ENCODE measurements at places on chromosomes 1 and 21.
A peak's percentile ranks its signal among the peaks of the same experiment; 100 is the strongest.

DNA sequence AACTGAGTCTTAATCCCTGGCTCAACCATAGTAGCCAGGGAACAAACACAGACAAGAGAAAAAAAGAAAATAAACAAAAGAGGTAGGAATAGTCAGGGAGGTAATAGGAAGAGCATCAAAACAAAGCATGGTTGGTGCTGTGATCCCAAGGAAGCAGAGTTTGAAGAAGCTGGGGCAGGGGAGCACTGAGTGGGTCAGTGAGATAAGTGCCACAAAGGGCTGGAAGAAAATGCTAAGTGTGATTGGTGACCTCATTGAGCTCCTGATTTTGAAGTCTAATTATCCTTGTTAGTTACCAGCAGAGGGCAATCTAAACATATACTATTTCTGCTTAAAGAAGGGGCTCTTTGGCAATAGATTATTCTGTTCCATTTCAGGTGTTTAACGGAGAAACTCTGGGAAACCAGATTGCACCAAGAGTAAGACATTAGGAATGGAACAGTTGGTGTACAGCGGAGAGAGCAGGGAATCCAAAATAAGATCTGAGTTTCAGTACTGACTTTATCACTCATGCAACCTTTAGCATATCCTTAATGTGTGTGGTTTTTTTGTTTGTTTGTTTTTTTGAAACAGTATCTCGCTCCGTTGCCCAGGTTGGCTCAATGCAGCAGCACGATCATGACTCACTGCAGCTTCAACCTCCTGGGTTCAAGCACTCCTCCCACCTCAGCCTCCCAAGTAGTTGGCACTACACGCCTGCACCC, 30.7 kb upstream of the KIAA1614 start:
- peak; percentile 60 for DNase-seq

- DNase-seq: no peak
These were observed 122.8 kb upstream of the RAB4A start for GRCh38 chr1:229148041-229148671.

- no peak for DNase-seq
These were observed 20.2 kb downstream of the WDR64 start for GRCh38 chr1:241672301-241672700.

- no peak for DNase-seq
These were observed 27.0 kb downstream of the CXADR start for GRCh38 chr21:17539743-17540341.

DNA sequence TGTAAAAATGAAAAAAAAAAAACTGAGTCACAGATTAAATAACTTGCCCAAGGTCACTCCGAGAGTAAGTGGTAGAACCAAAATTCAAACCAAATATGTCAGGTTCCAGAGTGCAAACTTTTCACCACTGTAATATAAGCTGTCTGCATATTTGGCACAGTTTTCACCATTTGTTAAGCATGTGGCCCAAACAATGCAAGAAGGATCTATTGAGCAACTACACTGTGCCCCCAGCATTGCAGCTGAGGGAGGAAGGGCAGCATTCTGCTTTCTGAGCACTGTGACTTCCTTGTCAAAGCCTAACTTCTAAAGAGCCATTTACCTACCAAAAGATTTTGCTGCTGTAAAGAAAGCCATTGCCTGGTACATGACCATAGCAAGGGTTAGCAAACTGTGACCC, 133.4 kb downstream of the SYT2 start:
- no peak for DNase-seq

- DNase-seq: no peak
These were observed 110.9 kb upstream of the IRF2BP2 start for GRCh38 chr1:234720709-234721441.

DNA sequence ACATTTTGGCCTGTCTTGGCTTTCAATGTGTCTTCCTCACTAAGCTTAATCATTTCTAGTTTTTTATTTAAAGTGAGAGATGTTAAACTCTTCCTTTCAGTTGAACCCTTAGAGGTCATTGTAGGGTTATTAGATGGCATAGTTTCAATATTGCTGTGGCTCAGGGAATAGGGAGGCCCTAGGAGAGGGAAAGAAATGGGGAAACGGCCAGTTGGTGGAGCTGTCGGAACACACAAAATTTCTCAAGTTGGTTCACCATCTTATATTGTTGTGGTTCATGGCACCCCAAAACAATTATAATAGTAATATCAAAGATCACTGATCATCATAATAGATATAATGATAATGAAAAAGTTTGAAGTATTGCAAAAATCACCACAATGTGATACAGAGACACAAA, 31.4 kb upstream of the KAZN start:
- no peak for DNase-seq

- no peak for DNase-seq
These were observed 78.0 kb downstream of the LBR start for GRCh38 chr1:225349826-225350225.

DNA sequence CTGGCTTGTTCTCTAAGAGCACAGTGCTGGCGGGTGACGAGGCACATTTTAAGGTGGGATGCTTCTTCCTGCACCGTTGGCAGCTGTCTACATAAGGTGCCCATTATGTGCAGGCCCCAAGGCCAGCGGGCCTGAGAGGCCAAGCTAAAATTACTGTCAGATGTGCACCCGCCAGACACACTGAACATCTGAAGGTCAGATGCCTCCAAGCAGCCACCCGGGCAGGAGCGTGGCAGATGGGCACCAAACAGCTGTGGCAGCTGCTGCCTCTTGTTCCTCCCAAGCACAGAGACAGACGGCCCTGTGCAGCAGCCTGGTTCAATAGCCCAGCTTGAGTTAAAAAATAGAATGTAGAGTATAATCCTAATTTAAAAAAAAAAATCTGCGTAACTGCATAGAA, 211.9 kb upstream of the EDN2 start:
- no peak for DNase-seq

DNA sequence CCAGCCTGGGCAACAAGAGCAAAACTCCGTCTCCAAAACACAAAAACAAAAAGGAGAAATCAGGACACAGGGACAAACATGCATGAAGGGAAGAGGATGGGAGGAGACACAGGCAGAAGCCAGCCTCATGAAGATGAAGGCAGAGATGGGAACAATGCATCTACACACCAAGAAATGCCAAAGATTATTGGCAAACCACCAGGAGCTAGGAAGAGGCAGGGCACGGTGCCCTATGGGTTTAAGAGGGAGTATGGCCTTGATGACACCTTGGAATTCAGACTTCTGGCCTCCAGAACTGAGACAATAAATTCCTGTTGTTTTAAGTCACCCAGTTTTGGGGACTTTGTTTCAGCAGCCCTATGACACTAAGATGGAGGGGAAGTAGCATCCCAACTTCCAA, 5.2 kb downstream of the TMPRSS3 start:
- no peak for DNase-seq

- DNase-seq: no peak
These were observed 327.3 kb upstream of the AJAP1 start for GRCh38 chr1:4327142-4327541.

GRCh38 chr1:172733815-172734214, 74.9 kb downstream of the FASLG start:
- no peak for DNase-seq

All from HTR-8/SVneo (cell line).